ENCODE measurements at places on chromosomes 4 and X.

GRCh38 chrX:31057691-31058090 lies 14.2 kb downstream of the FTHL17 start:
- no peak for DNase-seq

- no peak for DNase-seq
Observed at GRCh38 chr4:151569650-151570049, 160.7 kb downstream of the FHIP1A start.

DNA sequence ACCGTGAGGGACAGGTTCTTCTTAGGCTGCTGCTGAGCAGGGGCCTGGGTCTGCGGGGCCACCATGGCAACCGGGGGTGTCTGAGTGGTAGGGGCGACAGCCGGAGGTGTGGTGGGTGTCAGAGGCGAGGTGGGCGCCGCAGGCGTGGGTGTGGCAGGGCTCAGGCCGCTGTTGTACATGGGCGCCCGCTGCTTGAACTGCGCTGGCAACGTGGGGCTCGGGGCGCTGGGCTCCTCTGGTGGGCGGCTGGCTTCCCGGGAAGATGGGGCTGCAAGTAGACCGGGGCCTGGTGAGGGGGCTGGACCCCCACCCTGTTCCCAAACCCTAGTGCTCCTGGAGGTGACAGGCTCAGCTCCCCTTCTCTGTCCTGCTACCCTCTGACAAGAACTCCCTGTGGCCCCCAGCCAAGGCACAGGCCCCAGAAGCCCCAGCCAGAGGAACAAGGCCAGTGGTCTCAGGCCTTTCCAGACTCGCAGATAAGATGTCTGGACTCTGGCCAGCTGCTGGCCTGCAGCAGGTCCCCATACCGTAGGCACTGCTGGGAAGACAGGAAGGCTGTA lies 24.8 kb downstream of the NELFA start:
- DNase-seq = no peak

DNA sequence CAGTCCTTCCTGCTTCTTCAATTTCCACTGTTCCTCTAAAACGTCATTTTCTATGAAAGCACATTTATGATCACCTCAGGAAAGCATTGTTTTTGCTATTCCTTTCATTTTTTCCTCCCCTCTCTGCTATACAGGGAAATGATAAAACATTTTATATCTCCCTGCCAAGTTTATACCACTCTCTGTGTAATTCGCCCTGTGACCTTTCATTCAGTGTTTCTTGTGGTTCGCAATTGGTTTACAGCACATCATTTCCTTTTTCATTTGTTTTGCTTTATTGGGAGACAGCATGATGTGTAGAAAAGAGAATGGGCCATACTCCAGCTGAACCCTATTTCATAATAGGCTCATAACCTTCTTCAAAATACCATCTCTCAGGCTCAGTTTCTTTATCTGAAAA lies 99.9 kb upstream of the RAPGEF2 start:
- no peak for DNase-seq

GRCh38 chr4:189828081-189828697 lies 112.5 kb upstream of the FRG1 start:
- no peak for DNase-seq

GRCh38 chr4:158936238-158936637 lies 166.6 kb upstream of the RAPGEF2 start:
- DNase-seq = no peak

- no peak for DNase-seq
Observed at GRCh38 chrX:125398959-125399440, 79.3 kb downstream of the TEX13C start.

GRCh38 chr4:112876316-112876715 lies 173.1 kb upstream of the ANK2 start:
- DNase-seq = no peak

DNA sequence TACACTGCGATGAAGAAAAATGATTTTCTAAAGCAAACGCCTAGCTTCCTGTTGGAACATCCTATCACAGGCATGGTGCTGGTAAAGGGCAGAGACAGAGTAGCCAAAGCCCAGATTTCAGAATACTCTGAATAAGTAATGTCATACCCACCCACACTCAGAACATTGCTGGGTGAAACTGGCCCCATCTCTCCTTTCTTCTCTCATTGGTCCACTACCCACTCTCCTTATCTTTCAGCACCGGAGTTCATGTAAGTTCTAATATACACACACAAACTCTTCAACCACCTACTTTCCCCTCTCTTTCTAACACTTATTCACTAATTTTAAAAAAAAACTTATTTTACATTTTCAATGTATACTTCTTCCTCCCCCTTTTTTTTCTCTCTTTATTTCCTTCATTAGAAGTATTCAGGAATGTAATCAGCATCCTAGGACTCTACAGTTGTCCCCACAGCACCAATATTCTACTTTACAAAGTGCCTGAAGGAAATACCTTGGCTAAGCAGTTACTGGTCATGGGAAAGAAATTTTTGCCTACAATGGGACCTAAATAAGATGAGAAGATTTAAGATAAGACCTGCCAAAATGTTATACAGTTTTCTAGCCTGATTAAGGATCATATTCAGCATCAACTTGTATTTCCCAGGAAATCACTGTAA lies 63.0 kb downstream of the SEC24D start:
- no peak for DNase-seq

GRCh38 chr4:43763029-43763610 lies 685.5 kb downstream of the KCTD8 start:
- no peak for DNase-seq

GRCh38 chrX:48505481-48505880 lies 3.3 kb upstream of the PORCN start:
- DNase-seq = no peak

DNA sequence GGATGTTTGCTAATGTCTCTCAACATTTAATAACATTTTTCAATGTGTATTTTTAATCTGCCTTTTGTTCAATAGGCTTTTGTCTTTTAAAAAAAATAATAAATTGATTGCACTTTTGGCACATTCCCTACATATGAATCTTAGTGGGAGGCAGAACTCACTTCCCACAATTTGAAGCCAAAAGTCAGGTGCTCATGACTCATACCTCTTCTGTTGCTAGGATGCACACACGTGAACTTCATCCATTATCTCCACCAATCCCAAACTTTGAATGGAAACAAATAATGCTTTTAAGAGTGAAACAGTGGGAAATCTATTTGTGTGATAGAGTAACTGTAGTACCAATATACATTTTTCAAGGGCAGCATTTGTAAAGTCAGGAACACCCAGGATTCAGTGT lies 260.5 kb downstream of the IQCM start:
- no peak for DNase-seq

- no peak for DNase-seq
Observed at GRCh38 chrX:53004038-53004437, 44.6 kb upstream of the GPR173 start.

DNA sequence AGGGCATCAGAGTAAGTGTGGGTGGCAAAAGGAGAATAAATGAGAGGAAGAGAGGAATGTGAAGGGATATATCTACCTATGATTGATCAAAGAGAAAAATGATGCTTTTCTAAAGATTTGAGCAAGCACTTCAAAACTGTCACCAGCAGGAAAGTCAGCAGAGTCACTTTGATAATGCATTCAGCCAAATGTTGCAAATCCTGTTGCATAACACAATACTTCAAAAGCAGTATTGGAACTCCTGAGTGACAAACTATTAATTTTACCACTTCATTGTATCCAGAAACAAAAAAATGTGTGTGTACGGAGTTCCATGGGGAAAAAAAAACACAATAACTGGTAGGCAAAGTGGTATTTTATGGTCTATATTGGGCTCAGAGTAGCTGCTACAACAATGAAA lies 160.3 kb downstream of the EMCN start:
- DNase-seq = no peak

DNA sequence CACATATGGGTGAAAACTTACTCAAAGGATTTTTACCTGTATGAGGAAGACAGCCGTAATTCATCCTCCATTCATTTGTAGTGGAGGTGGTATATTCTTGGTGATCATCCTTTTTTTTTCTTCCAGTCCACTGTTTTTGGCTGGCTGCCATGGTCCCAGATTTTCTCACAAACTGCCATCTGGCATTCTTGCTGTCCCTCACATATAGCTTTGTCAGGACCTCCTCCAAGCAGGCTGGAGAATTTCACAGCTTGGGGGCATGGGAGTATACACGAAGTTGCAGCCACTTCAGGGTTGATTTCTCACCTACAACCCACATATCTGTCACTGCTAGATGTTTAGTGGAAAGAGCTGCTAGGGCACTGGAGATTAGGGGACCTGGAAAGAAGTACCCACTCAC lies 401.0 kb downstream of the IL1RAPL1 start:
- DNase-seq = no peak

GRCh38 chrX:100864657-100865391 lies 9.3 kb downstream of the NOX1 start:
- DNase-seq = no peak

DNA sequence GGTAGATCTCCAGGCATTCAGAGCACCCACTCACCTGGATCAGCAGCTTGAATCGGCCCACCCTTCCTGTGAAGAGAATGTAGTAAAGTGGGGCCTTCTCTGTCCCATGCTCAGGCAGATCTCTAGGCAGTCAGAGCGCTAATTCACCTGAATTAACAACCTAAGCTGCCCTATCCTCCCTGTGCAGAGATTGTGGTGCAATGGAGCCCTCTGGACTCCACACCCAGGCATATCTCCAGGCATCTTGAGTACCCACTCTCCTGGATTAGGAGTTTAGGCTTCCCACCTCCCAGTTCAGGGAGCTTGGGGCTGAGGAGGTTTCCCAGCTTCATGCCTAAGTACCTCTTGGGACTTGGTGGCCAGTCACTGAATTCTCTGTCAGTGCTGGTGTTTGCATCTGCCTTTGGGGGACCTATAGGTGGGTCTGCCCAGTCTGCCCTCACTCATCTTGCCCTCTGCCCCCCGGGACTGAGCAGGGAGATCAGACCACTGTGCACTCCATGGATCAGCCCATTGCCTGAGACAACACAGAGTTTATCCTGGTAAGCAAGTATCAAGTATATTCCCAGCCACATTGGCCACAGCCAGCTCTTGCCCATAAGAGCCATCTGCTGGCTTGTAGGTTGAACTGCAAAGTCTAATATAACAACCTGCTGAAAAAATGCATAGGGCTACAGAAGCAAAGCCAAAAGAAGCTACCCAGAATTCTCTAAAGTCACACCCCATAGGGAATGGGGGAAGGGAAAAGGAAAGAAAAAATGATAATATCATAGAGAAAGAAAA lies 372.9 kb downstream of the KLHL13 start:
- no peak for DNase-seq

DNA sequence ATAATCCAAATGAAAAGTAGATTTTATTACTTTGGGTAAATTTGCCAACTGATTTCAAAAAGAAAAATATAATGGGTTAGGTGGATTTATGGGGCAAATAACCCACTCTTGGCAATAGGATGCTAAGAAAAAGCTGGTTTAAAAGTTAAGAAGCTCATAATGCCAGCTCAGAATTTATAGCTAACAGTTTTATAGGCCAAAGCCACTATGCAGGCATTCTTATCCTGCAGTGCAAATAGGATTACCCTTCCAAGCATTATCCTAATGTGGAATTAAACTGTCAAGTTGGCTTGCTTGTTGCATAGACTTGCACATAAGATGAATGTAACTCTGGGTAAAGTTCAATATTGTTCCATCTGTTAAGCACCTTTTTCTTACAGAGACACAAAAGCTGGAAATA lies 703.0 kb downstream of the PCDH18 start:
- no peak for DNase-seq

GRCh38 chr4:98482847-98483806 lies 175.3 kb downstream of the TSPAN5 start:
- no peak for DNase-seq

- DNase-seq = no peak
Observed at GRCh38 chr4:82680834-82681233, 117.8 kb downstream of the SCD5 start.

DNA sequence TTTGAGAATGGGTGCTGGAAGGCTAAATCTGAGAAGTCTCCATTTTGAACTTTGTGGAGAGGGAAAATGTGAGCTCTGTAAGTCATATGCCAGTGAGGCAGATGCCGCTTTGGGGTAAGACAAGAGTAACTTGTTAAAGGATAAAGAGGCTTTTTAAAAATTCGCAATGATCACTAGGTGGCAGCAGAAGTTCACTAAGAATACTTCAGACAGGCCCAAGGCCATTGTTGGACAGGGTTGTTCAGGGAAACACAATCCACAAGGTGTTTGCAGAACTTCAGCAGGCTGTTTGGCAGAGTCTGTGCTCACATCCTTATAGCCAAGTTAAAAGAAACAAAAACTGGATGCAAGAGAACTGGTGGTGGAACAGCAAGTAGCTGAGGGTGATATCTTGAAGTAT lies 13.7 kb upstream of the PIGA start:
- DNase-seq = no peak

- no peak for DNase-seq
Observed at GRCh38 chr4:165191814-165192499, 15.4 kb upstream of the KLHL2 start.
